ENCODE measurements at places on chromosomes 6 and 20. TPM values are rescaled to one million over a fixed set of nuclear protein-coding genes. Genes with fewer than 3 reads are reported as not detected.

The SLC35D3 gene
- not detected for total RNA-seq

The LY6G6F gene
- total RNA-seq: not detected

The ZNF831 gene
- total RNA-seq: not detected

The OXT gene
- total RNA-seq: not detected

The BCAS1 gene
- not detected for total RNA-seq

The TBC1D7 gene
- 52.8 TPM for total RNA-seq

The NRN1 gene
- 0.74 TPM for total RNA-seq

- no peak for DNase-seq
Measured at GRCh38 chr6:71290611-71291010, 2.0 kb downstream of the OGFRL1 start.

- no peak for DNase-seq
Measured at GRCh38 chr6:166415833-166416347, 33.1 kb upstream of the MPC1 start.

DNA sequence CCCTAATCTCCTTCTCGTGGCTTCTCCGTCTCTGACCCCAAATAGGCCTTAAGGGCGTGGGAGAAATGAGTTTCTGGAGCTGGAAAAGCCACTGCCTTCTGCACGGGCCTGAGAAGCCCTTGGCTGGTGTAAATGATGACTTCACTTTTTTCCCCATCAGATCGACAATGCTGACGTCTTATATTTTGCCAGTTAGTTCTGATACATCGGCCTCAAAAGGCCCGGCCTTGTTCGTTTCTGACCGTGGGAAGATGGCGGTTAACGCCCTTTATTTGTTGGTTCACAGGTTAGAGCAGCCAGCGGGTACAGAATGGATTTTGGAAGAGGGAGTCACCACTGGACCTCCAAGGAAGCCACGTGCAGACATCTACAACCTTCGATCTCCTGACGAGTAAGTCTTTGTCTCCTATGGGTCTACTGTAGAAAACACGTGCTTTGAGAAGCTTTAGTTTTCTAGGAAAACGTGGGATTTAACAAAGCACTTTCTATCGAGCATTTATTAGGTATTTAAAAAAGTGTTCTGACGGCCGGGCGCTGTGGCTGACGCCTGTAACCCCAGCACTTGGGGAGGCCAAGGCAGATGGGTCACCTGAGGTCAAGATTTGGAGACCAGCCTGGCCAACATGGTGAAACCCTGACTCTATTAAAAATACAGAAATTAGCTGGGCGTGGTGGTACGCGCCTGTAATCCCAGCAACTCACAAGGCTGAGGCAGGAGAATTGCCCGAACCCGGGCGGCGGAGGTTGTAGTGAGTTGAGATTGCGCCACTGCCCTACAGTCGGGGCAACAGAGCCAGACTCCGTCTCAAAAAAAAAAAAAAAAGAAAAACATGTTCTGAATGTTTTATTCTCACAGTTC is 1.2 kb upstream of the ZNFX1 start:
- DNase-seq: peak; percentile 37

DNA sequence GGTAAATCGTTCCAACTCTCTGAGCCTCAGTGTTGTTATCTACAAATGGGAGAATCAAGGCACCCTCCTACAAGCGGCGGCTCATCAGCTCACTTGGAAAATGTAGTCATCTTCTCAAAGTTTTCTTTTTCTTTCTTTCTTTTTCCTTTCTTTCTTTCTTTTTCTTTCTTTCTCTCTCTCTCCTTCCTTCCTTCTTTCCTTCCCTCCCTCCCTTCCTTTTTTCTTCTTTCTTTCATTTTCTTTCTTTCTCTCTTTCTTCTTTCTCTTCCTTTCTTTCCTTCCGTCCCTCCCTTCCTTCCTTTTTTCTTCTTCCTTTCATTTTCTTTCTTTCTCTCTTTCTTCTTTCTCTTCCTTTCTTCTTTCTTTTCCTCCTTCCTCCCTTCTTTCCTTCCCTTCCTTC is 55.0 kb upstream of the TGM3 start:
- no peak for DNase-seq

- no peak for DNase-seq
Measured at GRCh38 chr20:4046926-4047325, 31.6 kb upstream of the RNF24 start.

DNA sequence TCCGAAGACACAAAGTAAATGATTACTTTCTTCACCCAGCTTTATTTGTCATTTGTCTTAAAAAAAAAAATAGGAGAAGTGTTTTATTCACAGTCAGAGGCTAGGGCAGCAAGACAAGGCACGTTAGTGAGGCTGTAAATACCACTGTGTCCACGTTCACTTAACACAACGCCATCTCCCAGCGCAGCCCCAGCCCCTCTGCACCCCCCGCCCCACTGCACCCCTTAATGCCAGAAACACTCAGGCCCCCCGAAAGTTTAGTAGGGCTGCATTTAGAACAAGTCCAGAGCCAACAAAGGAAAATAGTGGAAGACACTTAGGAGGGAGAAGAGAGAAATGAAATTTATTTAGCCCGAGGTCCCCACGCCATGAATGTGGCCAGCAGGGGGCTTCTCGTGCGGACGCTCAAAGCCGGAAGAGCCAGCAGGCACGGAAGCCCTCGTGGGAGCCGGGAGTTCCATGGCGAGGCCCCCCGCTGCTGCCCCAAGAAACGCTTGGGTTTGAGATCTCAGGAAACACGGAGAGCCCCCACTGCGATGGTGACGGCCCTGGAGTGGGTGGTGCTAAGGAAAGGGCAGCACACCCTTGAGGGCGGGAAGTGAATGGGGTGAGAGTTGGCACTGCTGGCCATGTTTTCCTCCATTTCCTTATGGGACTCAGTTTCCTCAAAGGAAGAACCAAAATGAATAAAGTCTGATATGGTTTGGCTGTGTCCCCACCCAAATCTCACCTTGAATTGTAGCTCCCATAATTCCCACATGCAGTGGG is 50.2 kb downstream of the IYD start:
- peak; percentile 69 for DNase-seq

DNA sequence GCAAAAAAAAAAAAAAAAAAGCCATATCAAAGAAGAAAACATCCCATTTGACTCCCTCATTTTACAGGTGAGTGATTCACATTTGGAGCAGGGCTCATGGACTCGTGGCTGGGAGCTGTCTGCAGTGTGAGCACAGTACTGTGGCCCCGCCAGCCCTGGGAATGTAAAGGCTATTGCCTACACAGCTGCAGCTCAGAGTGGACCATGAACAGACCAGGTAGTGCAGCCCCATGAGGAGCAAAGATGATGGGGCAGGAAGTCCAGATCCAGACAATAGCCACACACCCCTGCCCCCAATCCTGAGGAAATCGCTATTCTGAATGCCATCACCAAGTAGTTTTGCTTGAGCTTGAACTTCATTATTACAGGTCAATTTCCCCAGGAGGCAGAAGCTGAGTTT is 55.4 kb downstream of the LINC00237 start:
- no peak for DNase-seq

DNA sequence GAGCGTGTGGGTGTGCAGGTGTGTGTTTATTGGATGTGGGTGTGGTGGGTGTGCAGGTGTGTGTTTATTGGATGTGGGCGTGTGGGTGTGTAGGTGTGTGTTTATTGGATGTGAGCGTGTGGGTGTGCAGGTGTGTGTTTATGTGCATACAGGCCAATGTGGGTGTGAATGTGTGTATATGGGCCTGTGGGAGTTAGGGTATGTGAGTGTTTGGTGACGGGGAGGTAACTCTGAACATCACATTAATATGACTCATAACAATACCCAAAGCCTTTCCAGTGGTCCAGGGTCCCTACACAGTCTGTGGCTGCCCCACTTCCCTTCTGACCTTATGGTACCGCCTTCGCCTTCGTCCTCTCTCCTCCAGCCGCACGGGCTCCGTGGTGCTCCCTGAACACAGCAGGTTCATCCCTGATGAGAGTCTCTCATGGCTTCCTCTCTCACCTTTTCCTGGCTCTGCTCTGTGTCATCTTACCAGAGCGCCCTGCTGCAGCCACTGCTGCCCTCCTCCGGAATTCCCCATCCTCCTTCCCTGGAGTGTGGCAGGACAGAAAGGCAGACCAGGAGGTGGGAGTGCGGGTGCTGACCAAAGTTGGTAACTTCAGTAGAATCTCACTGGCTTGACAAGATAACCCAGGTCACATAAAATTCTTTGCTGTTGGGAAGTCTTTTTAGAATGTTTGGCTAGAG is 80.0 kb downstream of the SLC2A10 start:
- DNase-seq: no peak

- DNase-seq: no peak
Measured at GRCh38 chr20:12896180-12896579, 112.6 kb upstream of the SPTLC3 start.

- DNase-seq: no peak
Measured at GRCh38 chr6:42046464-42047212, 3.7 kb upstream of the TAF8 start.

GRCh38 chr6:39610221-39610620 is 115.0 kb downstream of the KIF6 start:
- DNase-seq: no peak

- DNase-seq: peak; percentile 72
Measured at GRCh38 chr6:70221025-70221714, 81.7 kb downstream of the COL9A1 start.

DNA sequence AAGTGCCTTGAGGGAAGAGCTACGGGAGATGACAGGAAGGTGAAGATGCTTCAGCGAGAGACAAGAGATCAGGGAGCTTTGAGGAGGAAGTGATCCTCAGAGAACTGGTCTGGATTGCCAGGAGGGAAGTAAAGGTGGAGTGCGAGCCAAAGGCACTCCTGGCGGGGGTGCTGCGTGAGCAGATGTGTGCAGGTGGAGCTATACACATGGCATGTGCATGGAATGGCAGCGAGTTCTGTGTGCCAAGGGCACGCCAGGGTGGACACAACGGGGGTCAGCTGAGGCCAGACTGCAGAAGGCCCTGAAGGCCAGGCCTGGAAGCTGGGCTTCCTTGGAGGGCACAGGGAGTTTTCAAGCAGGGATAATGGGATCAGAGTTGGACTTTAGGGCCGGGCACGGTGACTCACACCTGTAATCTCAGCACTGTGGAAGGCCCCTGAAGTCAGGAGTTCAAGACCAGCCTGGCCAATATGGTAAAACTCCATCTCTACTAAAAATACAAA is 6.2 kb downstream of the PXMP4 start:
- no peak for DNase-seq

GRCh38 chr6:4777394-4777935 is 1.3 kb downstream of the CDYL start:
- DNase-seq: no peak

- DNase-seq: no peak
Measured at GRCh38 chr20:37090407-37090806, 5.4 kb downstream of the RBL1 start.

- no peak for DNase-seq
Measured at GRCh38 chr6:159577564-159577963, 115.5 kb downstream of the SOD2 start.

DNA sequence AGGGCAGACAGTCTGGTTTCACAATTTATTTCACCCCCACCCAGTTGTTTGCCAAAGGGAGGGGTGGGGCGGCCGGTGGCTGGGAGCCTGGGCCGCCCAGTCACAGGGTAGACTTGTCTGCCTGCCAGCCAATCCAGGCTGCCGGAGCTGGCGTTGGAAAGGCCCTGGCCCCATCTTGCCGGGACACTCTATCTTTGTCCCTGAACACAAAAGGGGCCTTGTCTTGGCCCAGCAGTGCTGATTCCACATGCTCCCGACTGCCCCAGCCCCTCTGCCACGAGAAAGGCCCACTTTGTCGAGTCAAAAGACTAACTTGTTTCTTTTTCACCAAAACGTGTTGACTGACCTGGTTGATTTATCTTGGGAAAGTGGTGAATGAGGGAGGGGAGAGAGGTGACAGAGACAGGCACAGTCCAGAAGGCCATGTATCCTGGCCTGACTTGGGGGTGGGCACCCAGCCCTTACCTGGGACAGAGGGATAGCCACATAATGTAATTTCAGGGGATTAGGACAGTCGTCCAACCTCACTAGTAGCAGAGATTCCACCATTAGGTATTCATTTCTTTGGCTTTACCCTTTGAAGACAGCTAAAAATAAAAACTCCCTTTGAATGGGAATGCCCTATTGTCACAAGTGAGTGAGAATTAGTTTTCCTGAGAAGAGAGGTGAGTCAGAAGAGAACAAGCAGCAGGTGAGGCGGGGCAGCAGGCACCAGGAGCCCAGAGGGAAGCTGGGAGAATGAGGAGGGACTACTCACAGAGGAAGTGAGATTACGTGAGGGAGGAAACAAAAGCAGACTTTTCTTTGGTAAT is 67.0 kb upstream of the SIRPA start:
- DNase-seq: peak; percentile 57

GRCh38 chr6:33455051-33455450 is 675 bp downstream of the ZBTB9 start:
- no peak for DNase-seq

- DNase-seq: no peak
Measured at GRCh38 chr6:147184379-147184778, 19.8 kb upstream of the STXBP5 start.

DNA sequence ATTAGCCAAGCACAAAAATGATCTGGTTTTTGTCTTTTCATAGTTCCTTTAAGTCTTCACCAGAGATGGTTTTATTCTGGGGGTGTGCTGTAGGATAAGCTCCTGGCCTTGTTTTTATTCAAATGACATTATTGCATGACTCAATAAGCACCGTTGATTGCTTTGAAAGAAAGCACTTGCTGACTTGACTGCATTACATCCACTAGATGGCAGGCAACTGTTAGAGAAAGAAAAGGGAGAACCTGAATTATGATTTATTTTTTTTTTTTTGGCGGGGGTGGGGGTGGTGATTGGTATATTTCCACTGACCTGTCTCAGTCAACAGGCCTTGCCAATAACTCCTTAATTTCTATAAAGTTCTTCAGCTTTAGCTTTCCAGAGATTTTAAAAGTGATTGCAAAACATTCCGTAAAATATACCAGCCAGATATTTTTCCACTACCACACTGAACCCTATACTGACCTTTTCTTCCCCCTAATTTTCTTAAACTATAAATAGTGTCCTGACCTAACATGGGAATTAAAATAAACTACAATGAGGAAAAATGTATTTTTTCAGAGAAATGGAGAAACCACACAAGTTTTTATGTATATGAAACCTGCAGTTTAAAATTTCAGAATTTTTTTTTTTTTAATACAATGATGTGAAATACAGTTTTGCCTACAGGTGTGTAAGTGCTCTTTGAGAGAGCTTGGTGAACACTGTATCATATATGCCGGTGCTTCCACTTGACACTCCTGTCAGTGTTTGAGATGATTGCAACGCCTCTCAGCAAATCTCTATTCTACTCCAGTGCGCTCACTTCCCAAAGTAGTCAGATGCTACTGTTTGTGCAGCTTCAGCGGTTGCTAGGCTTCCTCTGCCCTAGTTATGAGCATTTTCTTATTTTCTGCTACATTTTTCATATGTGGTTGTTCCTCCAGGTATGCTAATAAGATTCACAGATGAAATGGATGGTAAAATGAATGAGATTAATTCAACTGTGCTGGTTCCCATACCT is 274.3 kb downstream of the CD109 start:
- peak; percentile 81 for DNase-seq
